M059J (cell line): ENCODE measurements at places on chromosomes 7 and 10.

DNA sequence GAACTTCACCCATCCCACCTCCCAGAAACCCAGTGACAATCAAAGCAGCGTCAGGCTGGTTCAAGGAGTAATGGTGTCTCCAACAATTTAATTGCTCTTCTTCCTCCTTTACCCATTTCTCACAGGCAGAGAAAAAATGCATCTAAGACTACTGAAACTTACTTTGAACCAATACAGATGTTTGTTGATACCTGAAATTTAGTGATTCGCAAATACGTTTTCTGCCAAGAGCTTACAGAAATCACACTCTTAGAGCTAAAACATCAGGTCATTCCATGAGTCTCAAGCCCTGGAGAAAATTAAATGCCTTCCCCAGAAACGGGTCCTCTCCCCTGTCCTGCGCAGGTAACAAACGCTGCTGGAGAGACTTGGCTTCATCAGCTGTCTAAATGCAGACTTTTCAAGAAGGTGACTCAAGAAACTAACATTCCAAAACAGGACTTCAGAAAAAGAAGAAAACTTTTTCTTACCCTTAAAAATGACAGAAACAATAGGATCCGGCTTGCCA lies 443 bp downstream of the MYOF start:
- DNase-seq = no peak

DNA sequence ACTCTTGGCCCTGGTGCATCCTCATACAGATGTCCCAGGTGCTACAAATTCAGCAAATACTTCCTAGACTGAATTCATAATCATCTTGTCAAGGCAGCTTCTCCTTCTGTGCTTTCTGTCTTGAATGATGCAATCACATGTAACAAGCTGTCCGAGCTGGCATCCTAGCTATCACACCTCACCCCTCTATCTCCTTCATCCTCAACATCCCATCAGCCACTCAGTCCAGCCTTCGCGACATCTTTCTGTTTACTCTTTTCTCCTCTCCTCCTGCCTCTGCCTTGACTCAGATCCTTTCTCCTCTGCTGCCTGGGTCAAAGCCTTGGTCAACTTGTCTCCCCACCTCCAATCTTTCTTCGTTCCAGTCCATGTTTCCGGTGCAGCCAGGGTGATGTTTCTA lies 240.4 kb upstream of the CELF2 start:
- no peak for DNase-seq

GRCh38 chr10:125538947-125539731 lies 143.8 kb downstream of the TEX36 start:
- DNase-seq = peak; percentile 26

GRCh38 chr10:99921948-99922347 lies 87.8 kb downstream of the DNMBP start:
- peak; percentile 77 for DNase-seq

- peak; percentile 10 for DNase-seq
Measured at GRCh38 chr10:71094712-71095390, 117.5 kb upstream of the UNC5B start.

DNA sequence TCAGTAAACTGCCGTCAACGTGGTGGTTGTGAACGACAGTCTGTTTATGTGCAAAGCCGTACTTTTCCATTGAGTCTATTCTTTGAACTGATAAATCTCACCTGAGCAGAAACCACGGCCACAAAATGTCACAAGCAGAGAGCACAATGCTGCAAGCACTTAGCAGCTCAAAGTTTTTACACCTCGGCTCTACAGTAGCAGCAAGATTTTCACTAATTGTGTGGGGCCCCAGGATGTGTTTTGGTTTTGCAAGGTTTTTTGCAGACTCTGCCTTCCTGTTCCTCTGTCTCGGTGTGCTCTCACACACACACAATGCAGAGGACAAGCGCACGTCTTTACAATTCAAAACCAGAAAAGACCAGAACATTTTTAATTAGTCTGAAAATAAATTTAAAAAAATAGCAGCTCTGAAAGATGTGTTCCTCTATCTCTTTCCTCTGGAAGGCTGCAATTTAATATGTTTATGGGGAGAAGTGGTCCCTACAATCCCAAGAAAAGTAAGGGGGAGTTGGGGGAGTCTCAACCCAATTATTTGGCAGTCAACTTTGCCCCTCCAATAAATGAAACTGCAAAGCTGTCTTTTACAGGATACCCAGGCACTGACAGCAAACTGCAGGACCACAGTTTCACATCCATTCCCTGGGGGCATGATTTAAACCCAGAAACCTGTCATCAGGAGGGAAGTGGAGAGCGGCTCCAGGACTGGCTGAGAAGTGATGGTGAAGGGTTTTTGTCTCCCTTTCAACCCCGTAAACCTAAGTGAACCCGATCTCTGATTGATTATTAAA lies 73.8 kb upstream of the SFMBT2 start:
- peak; percentile 17 for DNase-seq

DNA sequence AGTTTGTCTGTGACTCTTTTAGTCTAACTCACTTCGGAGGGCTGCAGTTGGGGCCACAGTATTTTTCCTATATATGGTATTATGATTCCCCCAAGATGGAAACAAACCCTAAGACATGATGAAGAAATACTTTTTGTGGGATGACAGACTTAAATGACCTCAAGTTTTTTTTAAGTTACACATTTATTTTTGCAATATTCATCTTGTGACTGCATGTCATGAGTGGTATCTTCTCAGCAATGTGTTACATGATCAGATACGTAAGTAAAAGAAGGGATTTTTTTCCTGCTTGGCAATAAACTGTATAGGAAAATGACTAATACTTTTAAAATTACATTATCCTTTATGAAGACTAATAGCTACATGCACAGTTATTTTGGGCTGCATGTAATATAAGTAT lies 57.8 kb downstream of the OR13A1 start:
- DNase-seq = no peak

GRCh38 chr10:22690614-22691431 lies 23.6 kb downstream of the PIP4K2A start:
- DNase-seq = no peak

- no peak for DNase-seq
Measured at GRCh38 chr10:7886056-7886455, 67.8 kb downstream of the TAF3 start.

DNA sequence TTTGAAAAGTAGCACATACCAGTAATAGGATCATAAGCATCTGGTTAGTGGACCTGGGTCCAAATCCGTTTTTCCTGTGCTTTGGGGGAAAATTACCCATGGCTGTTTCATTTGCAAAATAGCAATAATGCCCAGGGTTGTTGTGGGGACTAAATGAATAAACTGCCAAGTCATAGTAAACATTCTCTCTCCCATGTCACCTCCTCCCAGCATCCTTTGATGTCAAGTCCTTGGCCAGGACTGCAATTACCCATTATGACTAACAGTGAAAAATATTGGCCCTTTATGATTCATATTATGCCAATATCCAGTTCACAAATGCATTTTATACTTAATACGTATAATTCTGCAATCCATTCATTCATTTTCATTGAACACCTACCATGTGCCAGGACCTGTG lies 23.0 kb downstream of the TOMM7 start:
- no peak for DNase-seq

DNA sequence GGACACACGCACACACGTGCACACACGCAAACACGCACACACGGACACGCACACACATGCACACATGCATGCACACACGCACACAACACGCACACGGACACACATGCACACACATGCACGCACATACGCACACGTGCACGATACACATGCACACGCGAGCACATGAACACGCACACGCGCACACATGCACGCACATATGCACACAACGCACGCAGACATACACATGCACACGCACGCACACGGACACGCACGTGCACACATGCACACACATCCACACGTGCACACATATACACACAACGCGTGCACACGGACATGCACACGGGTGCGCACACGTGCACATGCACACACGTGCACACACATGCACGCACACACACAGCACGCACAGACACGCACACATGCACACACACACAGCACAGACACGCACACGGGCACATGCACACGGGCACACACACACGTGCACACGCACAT lies 17.3 kb upstream of the GPER1 start:
- no peak for DNase-seq

DNA sequence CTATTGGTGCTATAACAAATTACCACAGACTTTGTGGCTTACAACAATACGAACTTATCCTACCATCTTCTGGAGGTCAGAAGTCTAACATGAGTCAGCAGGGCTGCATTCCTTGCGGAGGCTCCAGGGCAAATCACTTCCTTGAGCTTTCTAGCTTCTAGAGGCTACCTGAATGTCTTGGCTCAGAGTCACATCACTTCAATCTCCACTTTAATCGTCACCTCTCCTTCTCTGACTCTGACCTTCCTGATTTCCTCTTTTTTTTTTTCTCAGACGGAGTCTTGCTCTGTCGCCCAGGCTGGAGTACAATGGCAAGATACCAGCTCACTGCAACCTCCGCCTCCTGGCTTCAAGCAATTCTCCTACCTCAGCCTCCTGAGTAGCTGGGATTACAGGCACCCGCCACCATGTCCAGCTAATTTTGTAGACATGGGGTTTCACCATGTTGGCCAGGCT lies 44.6 kb upstream of the ANAPC16 start:
- DNase-seq = peak; percentile 99

DNA sequence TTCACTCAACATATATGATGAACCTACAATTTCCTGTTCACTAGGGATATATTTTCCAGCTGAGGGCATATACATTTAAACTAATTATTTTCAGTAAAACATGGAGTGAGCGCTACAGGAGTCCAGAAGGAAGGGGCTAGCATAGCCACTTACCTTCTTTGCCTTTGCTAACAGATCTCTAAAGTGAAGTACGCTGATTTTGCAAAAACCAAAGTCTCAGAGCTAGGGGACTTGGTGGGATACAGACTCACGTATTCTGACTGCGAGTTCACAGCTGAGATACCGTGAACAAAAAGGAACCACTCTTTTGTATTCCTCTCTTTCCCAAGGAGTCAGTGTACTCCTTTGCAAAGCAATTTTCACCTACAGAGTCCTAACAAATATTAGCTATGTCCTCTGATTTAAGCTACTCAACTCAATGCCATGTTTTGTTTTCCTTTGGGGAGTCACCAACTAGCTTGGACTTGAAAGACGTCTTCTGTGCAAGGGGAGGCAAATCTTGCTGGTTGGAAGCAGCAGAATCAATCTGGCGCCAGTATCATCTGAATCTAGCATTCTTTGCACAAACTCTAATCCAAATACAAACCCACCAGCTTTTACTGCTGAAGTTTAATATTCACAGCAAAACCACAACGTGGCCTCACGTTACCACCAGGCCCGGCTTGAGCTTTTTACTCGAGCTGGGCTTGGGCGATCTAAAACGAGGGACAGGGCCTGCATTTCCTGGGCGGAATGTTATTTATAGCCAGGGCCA lies 657 bp downstream of the CDNF start:
- peak; percentile 37 for DNase-seq

- DNase-seq = no peak
Measured at GRCh38 chr10:106107706-106108105, 1056.8 kb downstream of the SORCS1 start.

DNA sequence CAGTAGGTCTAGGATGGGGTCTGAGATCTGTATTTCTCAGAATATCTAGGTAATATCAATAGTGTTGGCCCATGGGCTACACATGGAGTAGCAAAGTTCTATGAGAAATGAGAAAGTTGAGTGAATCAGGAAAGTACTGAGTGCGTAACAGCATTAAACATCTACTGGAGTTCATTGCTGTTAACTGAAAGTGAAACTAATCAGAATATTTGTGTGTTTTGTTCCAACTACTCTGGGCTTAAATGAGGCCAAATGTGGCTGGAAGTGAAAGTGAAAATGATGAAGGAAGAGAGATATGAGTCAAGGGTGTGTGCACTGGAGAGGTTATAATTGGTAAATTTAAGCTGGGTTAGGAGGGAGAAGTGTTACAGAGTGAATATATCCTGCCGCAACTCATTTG lies 46.5 kb downstream of the TMEM106B start:
- peak; percentile 88 for DNase-seq

DNA sequence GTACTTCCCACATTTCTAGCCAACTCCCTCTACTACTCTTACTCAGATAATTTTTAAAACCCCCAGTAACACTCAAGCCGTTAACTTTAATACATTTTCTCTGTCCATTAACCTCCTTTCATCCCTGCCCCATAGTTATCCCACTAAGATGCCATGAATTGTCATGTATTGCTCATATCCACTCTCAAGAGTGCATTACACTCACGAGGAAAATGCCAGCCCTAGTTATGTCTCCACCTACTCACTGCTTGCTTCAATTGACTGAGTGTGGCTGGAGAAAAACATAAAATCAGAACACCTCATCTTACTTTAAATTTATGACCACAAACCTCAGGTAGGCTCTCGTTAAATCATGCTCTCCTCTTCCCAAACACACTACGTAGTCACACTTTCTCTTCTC lies 324.1 kb upstream of the NPSR1 start:
- DNase-seq = no peak

- no peak for DNase-seq
Measured at GRCh38 chr7:803243-803635, 29.0 kb upstream of the SUN1 start.

- no peak for DNase-seq
Measured at GRCh38 chr10:118712930-118713634, 41.7 kb downstream of the CACUL1 start.

- peak; percentile 76 for DNase-seq
Measured at GRCh38 chr7:81469869-81470723, 299.8 kb downstream of the HGF start.

- DNase-seq = no peak
Measured at GRCh38 chr7:135978624-135979023, 1.5 kb upstream of the MTPN start.

GRCh38 chr7:80517282-80517747 lies 5.5 kb upstream of the GNAT3 start:
- DNase-seq = no peak

- DNase-seq = no peak
Measured at GRCh38 chr7:52502281-52502680, 533.2 kb upstream of the POM121L12 start.

DNA sequence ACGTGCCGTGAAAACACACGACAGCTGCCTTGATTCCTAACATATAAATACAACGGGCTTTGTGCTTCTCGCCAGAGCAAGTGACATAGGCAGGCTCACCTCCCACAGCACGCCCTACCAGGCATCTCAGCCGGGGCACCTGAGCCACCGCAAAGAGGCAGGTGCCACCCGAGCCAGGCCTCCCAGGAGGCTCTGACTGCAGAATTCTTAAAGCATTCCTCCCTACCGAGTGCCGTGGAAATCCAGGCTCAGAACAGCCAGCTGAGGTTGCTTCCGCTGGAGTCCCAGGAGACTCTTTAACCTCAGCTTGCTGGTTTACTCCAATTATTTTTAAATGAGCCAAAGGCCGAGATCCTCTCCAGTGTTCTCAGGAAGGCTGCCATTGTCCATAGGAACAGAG lies 206.5 kb downstream of the USP6NL start:
- no peak for DNase-seq

GRCh38 chr10:112332022-112332421 lies 41.9 kb upstream of the ACSL5 start:
- peak; percentile 30 for DNase-seq

DNA sequence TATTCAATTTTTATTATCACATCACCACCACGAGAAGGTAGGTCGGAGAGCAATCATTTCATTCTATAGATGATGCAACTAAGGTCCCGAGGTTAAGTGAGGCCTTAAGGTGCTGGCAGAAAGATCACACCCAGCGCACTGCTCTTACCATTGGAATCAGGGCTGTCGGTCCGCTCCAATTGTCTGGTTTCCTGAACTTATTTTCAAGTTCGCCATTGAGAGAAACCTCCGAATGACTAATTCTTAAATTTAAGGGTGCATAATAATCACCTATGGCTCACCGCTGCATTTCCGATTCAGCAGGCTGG lies 625 bp upstream of the GSTO2 start:
- DNase-seq = peak; percentile 32

- peak; percentile 53 for DNase-seq
Measured at GRCh38 chr10:12965571-12965970, 35.9 kb downstream of the CCDC3 start.

- DNase-seq = peak; percentile 85
Measured at GRCh38 chr7:17521437-17521836, 223.0 kb downstream of the AHR start.
